Stimulated activated CD4-positive, alpha-beta T cell treated with anti-CD3 and anti-CD28 coated beads, Interleukin-1b, Interleukin-23, amount 100 ng/mL, for 1 hour (primary cell): ENCODE measurements at places on chromosomes 2 and 18.

DNA sequence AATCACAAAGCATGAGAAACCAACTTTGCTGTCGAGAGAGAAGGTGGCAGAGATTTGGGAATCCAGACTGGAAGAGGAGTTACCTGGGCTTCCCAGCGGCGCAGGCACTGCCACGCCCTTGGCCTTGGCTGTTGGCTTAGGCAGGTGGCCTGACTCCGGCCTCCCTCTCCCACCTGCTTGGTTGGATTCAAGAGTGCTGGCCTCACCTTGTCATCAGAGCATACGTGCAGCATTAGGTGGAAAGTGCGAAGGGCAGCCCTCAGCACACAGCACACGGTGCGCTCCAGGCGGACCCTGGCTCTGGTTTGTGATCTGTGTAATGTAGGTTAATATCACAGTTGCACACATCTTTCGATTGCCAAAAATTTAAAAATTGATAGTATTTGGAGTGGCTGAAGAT is 19.2 kb upstream of the ASB1 start:
- no peak for DNase-seq

DNA sequence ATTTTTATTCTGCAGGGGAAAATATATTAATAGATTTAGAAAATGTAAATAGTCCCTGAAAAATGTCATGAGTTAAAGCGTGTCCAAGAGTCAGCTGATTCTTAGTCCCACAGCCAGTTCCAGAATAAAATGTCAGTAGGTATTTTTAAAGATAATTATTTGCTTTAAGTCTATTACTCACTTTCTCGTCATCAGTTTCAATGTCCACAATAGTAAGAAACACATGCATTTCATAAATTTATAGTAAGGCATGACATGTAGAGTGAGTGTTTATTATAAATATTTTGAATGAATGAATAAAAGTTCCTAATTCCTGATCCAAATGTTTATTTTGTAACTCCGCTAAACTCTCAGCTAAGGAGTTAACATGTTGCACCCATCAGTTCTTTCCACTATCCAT is 1044.0 kb upstream of the PIK3C3 start:
- no peak for DNase-seq

GRCh38 chr18:10011061-10011460 is 97.2 kb downstream of the VAPA start:
- DNase-seq: no peak

GRCh38 chr2:18690342-18690741 is 101.0 kb upstream of the NT5C1B start:
- no peak for DNase-seq

- DNase-seq: no peak
Observed at GRCh38 chr2:19933351-19933981, 31.7 kb upstream of the TTC32 start.

DNA sequence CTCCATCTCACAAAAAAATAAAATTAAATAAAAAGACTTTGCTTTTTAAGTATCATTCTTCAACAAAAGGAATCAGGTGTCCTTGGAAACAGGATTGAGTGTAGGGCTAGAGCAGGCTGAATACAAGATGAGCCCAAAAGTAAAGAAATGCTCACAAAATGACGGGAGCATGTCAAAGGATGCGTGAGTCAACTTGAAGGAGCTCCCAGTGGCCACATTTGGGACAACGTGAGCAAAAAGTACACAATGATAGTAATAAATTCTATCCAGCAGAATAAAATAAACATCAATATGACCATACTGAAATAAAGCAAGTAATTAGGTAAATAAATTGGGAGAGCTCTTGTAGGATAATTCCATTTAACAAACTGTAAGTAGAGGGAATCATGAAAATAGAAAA is 220.7 kb downstream of the PHLPP1 start:
- no peak for DNase-seq

- no peak for DNase-seq
Observed at GRCh38 chr2:29175338-29175737, 60.1 kb downstream of the CLIP4 start.
